DMS 273 treated with DMSO at 0.1 percent for 48 hours (cell line): ENCODE measurements at places on chromosomes 7 and 10.

DNA sequence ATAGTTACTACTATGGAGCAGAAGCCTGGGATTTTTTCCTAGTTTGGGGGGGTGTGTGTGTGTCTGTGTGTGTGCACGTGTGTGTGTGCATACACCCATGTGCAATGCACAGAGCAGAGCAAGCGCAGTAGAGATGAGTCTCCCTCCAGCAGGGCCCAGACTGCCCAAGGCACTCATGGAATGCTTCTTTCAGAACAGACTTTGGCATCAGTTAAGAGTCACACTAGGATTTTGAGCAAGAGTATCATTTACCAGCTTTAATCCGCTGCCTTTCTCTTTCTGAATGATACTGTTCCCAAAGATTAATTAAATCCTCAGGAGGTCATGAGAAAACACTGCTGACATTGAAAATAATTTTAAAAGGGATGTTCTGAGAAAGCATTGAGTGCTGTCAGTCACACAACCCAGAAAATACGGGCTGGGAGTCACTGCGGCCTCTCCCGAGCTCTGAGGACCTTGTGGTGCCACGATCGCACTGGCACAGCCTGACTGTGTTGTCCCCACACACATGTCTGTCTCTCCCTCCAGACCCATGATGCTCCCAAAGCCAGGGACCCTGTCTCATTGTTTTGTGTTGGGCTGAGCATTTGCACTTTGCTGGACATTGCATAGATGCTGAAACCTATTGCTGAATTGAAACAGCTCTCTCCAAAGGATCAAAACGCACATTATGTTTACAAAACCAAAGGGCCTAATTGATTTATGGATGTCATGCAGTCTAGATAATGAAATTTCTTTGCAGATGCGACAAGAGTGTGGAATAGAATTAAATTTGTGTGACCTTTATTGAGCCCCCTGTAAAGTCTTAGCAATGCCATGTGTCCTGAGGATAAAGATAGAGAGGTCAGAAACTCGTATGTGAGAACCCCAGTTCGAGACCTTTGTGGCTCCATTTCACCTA lies 54.7 kb upstream of the FIGNL1 start:
- DNase-seq = no peak

- DNase-seq = no peak
Measured at GRCh38 chr7:132187869-132188789, 388.1 kb downstream of the PLXNA4 start.

DNA sequence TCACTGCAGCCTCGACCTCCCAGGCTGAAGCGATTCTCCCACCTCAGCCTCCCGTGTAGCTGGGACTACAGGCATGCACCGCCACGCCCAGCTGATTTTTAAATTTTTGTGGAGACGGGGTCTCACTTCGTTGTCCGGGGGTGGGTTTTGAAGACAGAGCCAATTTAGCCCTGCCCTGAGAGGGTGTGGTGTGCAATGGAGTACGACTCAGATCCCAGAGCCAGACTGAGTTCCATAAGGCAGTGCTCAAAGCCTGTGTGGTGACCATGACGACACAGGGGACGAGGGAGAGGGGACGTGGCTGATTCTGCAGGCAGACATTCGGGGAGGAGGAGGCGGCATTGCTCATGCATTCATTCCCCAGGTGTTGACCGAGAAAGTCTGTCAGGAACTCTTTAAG lies 72.1 kb downstream of the ZMIZ1 start:
- DNase-seq = no peak

DNA sequence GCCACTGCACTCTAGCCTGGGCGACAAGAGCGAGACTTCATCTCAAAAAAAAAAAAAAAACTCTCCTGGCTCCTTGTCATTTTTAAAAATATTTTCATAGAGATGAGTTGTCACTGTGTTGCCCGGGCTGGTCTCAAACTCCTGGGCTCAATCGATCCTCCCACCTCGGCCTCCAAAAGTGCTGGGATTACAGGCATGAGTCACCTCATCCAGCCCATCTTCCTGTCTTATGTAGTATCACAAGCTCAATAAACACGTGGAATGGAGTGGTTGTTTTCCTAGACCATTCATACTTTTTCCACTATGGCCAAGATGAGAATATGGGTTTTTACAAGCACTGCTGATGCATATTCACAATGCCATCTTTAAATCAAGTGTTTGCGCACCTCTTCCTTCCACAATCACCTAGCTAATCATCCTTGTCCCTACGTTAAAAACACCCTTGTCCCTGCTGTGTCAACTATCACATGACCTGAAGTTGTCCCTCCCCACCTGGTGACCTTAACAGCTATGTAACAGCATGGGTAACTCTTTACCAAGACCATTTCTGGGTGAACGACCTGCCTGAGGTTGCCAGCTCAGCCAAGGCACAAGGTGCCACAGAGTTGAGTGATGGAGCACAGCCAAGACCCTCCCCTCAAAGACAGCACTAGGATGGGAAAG lies 21.3 kb downstream of the DLG5 start:
- DNase-seq = no peak

- DNase-seq = peak; percentile 70
Measured at GRCh38 chr7:132066761-132067171, 509.5 kb downstream of the PLXNA4 start.

- no peak for DNase-seq
Measured at GRCh38 chr7:112283382-112283910, 77.0 kb downstream of the ZNF277 start.

- DNase-seq = no peak
Measured at GRCh38 chr7:2104716-2105115, 128.0 kb downstream of the MAD1L1 start.

GRCh38 chr7:149475121-149476045 lies 14.5 kb upstream of the ZNF777 start:
- no peak for DNase-seq

- DNase-seq = no peak
Measured at GRCh38 chr7:82599895-82600294, 156.3 kb upstream of the CACNA2D1 start.

- DNase-seq = peak; percentile 42
Measured at GRCh38 chr10:102208311-102209035, 17.6 kb upstream of the ELOVL3 start.

- no peak for DNase-seq
Measured at GRCh38 chr7:157482517-157483087, 145.8 kb downstream of the DNAJB6 start.

GRCh38 chr7:86768394-86768793 lies 124.7 kb downstream of the GRM3 start:
- DNase-seq = no peak

DNA sequence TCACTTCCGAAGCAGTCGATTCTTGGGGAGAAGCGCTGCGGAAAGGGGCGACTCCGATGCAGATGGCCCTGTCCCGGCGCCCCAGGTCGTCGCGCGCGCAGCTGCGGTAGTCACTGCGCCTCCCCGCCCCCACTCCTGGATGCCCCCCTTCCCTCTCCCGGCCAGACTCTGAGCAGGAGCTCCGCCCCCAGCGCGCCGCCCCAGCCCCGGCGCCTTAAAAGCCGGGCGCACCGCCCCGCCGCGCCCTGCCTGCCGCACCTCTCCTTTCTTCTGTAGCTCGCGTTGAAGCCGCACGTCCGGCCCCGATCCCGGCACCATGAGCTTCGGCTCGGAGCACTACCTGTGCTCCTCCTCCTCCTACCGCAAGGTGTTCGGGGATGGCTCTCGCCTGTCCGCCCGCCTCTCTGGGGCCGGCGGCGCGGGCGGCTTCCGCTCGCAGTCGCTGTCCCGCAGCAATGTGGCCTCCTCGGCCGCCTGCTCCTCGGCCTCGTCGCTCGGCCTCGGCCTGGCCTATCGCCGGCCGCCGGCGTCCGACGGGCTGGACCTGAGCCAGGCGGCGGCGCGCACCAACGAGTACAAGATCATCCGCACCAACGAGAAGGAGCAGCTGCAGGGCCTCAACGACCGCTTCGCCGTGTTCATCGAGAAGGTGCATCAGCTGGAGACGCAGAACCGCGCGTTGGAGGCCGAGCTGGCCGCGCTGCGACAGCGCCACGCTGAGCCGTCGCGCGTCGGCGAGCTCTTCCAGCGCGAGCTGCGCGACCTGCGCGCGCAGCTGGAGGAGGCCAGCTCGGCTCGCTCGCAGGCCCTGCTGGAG lies at the start of gene INA:
TSS of gene INA (plus strand) at position 243 of the 817 bp plus-strand sequence. CDS start at position 317, 74 bp downstream.
- no peak for DNase-seq

DNA sequence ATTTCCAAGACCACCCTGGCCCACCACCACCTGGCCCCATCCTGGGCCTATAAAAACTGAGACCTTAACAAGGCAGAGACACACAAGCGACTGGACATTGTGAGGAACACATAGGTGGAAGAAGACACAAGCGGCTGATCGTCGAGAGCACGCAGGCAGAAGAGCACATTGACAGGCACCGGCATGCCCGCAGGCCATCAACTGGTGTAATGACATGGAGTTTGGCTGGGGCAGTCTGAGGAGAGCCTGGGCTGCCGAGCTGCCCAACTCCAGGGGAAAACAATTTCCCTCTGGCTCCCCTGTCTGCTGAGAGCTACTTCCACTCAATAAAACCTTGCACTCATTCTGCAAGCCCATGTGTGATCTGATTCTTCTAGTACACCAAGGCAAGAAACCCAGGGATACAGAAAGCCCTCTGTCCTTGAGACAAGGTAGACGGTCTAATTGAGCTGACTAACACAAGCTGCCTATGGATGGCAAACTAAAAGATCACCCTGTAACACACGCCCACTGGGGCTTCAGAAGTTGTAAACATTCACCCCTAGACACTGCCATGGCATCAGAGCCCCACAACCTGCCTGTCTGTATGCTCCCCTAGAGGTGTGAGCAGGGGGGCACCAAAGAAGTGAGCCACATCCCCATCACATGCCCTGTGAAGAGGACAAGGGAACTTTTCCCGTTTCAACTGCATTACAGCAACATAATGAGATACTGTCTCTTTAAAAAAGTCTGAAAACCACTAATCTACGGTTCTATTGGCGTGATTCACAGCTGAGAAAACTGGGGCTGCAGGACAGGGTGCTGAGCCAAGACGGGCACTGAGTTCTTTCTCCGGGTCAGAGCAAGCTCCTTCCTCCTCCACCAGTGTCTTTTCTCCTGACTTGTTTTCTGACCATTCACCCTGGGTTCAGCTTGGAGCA lies 18.5 kb upstream of the TNS3 start:
- DNase-seq = no peak

GRCh38 chr7:88866265-88866863 lies 70.8 kb upstream of the TEX47 start:
- no peak for DNase-seq
